ENCODE measurements at places on chromosomes 5 and 9.

DNA sequence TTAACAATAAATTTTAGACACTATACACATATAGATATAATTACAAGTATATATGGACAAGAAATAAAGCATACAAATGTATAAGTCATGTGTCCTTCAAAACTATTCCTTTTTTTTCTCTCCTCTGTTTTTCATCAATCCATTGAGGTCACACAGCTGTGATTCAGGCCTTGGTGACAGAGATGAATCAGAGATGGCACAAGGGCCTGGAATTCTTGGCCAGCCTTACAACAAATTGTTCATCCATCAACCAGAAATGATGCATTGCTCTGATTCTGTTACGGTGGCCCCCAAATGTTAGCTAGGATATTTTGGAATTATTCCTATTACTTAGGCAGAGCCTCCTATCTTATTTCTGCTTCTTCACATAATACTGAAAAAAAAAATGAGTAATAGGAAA lies 108.7 kb upstream of the MPDZ start:
- DNase-seq, result peak; percentile 8

GRCh38 chr9:35910613-35911359 lies 1.5 kb downstream of the SPAAR start:
- no peak for DNase-seq

DNA sequence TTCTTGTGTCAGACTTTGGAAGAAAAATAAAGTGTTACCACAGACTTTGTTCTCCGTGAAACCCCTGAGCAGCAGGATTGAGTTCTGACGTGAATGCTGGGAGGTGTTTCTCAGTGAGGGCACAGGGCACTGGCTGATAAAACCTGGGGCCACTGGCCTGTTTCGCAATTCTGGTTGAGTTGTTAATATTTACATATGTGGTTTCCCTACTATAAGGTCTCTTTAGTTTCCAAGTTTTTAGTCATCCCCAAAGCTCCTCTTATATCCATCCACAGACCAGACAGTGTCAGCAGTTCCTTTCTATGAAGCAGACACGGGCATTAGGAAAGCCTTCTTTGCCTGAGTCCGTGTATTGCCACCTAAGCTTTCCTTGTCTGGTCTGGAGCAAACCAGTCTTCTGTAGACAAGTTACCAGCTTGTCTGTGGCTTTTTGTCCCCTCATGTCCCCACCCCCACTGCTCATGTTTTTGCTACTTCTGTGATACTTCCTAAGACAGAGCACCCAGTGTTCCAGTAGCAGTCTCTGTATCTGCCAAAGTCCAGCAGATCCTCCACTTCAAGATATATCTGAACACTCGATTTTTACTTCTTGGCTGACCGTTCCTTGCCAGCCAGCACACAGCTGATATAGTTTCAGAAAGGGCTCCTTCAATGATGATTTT lies 42.0 kb downstream of the ACO1 start:
- no peak for DNase-seq

- no peak for DNase-seq
Measured at GRCh38 chr5:144844086-144844485, 673.4 kb downstream of the KCTD16 start.

- no peak for DNase-seq
Measured at GRCh38 chr9:123112015-123112975, 78.8 kb downstream of the GPR21 start.

DNA sequence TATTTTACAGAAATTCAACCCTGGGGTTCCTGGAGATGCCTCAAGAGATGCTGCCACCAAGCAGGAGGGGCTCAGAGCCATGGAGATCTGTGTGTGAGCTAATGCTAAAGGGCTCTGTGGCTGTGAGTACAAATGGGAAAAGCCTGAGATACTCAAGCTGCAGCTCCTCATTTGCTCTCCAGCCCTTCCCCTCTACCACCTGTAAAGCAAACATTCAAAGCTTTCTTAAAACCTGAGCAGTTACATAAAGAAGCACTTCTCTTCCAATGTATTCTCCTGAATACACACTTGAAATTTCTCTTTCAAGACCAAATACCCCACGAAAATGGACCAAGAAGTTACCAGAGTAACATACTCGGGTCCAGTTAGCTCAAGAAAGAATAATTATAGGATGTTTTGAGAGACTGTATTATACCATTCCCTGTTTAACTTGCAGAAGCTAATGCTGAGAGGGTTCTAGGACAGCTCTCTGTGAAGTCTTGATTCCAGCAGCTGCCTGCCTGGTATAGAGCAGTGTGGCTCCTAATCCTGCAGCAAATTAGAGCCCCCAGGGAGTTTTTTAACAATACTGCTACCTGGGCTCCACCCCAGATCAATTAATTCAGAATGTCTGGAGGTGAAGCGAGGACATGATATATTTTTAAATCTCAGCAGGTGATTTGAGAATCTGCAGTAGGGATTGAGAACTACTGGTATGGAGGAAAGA lies 21.1 kb downstream of the RGS7BP start:
- DNase-seq, result no peak

DNA sequence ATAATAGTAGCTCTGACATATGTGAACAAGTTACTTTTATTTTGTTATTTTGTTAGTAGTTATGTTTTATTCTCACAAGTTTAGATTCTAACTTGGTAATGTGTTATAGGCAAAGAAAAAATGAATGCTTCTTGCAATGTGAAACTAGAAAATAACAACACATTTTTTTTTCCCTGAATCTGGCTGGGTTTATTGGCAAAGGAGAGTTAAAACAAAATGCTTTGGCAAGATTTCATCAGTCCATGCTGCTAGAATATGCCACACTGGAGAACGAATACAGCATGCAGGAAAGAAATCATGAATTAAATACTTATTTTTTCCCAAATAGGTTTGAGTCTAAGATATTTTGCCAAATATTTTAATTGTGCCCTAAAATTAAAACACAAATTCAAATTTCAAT lies 1048.1 kb upstream of the ACO1 start:
- DNase-seq, result no peak

DNA sequence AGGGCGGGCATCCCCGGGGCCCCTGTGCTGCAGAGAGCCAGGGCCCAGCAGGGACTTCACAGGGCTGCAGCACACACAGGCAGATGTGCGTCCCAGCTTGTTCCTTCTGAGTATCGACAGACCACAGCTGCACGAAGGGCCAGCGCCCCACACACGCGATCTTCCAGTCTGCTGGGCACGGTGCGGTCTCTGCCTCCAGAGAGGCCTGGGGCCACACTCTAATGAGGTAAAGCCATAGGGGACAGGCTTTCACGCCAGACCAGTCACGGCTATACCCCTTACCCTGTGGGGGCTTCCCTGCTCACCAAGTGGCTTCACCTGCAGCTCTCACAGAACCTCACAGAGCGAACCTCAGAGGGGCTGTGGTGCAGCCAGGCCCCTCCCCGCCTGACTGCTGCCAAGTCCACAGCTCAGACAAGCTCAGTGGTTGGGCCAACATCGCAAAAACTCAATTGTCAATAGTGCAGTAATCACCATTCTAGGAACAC lies 82.2 kb downstream of the SHB start:
- DNase-seq, result no peak

DNA sequence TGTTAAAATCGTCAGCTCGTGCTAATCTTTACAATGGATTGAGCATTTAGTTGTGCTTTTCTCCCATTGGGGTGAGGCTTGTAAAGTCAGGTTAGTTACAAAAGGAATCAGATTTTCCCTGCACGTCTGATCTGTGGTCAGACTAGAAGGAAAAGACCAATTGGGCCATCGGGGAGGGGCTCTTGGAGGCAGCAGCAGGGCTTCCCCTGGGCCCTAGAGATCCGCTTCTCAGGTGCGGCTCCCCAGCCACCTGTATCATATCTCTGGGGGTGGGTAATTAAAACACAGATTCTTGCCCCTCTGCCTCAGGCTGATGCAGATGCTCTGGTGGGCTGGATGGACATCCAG lies 200.3 kb downstream of the HSPA4 start:
- DNase-seq, result no peak

GRCh38 chr5:126099077-126099476 lies 324.1 kb upstream of the GRAMD2B start:
- no peak for DNase-seq

DNA sequence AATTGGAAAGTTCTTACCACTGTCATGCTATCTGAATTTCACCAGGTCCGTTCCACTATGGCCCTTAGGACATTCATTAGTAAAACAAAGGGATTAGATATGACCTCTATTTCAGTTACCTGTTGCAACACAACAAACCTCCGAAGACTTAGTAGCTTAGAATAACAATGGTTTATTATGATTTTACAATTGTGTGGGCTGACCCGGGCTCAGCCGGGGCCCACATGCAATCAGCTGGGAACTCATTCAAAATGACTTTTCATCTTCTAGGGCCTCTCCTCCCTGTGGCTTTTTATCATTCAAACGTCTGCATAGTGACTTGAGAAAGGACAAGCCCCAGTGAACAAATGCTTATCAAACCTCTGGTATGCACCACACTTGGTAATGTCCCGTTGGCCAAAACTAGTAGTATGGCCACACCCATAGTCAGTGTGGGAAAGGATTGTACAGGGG lies 2.3 kb upstream of the FBXW11 start:
- DNase-seq, result no peak

GRCh38 chr9:130498298-130498917 lies 53.6 kb downstream of the ASS1 start:
- no peak for DNase-seq

- DNase-seq, result peak; percentile 64
Measured at GRCh38 chr5:96336351-96336985, 96.6 kb downstream of the PCSK1 start.

- no peak for DNase-seq
Measured at GRCh38 chr5:116953251-116953930, 378.8 kb upstream of the SEMA6A start.

- DNase-seq, result no peak
Measured at GRCh38 chr5:76303921-76304320, 99.2 kb upstream of the IQGAP2 start.

- DNase-seq, result no peak
Measured at GRCh38 chr9:135885100-135885853, 22.1 kb downstream of the CAMSAP1 start.

- peak; percentile 90 for DNase-seq
Measured at GRCh38 chr5:36502608-36503007, 103.8 kb upstream of the SLC1A3 start.

DNA sequence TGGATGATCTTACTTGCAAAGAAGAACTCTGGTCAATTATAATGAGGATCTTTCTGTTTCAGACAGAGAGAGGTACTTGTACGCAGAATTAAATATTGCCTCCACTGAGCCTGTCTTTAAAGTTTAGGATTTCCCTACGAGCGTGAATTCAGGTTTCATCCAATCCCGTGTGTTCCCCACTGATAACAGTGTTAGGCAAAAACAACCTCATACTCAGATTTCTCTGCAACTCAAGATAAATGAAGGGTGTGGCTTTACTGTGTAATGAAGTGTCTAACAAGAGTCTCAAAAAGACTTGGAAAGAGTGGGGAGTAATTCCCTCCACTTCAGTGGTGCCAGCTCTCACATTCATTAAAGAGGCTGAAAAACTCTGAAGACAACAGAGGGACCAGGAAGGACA lies 53.2 kb upstream of the ACO1 start:
- no peak for DNase-seq

- no peak for DNase-seq
Measured at GRCh38 chr5:102089883-102090282, 206.2 kb downstream of the SLCO4C1 start.

Data from HS-27A (cell line).